Right lobe of liver (tissue), 6 donors: ENCODE measurements at places on chromosomes 1 and 21.

DNA sequence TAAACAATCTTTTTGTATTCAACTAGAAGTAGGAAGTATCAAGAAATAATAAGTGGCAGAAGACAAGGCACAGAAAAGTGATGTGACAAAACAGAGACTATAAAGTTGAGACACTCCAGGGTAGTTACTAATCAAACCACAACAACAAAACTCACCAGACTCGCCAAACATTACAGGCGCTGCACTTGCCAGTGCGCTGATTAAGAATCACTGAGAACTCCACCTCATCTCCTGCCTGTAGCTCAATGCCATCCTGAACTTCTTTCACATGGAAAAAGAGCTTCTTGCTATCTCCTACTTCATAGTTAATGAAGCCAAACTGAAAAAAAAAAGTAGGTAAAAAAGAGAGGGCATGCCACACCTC lies 2.8 kb upstream of the NRAS start:
- no peak for DNase-seq

DNA sequence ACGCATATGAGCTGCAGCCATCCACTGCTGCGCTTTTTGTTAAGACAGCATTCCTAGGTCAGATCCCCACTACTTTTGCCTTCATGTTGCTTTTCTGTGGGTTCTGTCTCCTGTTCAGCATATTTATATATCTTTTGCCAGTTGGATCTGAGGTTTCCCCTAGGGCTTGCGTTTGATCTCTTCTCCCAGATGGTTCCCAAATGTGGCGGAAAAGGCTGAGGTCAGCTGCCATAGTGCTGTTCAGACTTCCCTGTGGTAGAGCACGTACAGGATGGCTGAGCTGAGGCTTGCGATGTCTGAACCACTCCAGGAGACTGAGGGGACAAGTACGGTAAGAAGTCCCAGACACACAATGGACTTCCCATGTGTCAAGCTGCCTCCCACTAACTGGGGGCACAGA lies 39.8 kb downstream of the COL6A1 start:
- DNase-seq, result no peak

DNA sequence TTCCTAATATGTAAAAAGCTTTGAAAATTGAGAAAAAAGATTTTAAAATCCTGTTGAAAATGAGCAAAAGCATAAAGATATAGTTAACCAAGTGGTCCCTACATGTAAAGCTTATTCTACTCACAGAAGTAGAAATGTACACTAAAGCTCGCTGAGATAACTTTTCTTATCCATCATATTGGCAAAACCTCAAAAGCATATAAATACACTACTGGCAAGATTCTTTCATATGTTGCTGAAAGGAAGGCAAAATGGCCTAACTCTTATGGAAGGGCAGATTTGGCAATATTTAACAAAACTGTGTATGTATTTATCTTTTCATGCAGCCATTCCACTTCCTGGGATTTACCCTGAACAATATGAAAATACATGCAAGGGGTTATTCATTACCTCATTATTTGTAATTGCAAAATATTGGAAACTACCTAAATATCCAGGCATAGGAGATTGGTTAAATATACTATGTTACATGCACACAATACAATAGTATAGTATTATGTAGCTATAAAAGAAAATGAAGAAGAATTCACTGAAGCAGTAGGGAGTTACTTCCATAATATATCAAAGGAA lies 43.2 kb upstream of the LYPLAL1 start:
- DNase-seq, result no peak

DNA sequence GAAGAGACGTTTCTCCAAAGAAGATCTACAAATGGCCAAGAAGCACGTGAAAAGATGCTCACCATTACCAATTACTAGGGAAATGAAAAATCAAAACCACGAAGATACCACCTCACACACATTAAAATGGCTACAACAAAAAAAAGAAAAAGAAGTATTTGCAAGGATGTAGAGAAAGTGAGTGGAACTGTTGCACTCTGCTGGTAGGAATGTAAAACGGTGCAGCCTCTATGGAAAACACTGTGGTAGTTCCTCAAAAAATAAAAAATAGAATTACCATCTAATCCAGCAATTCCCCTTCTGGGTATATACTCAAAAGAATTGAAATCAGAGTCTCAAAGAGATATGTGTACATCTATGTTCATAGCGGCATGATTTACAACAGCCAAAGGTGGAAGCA lies 115.4 kb upstream of the EDN2 start:
- no peak for DNase-seq

GRCh38 chr1:31775210-31775999 lies 11.3 kb upstream of the ADGRB2 start:
- DNase-seq, result no peak

DNA sequence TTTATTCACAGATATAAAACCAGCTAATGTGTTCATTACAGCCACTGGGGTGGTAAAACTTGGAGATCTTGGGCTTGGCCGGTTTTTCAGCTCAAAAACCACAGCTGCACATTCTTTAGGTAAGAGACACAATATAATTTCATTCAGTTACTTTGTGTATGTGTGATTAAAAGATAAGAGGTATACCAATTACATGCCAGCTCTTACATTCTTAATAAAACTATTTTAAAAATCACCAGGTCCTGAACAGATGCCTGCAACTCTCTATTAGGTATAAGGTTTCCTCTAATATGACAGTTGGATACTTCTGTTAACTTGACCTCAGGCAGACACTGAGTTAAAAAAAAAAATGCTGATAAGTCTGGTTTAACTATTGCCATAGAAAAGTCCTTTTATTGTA lies 122.1 kb downstream of the NEK7 start:
- DNase-seq, result no peak

- DNase-seq, result peak; percentile 14
These were observed 41.7 kb upstream of the SLC19A1 start for GRCh38 chr21:45583831-45584509.

- DNase-seq, result no peak
These were observed 43.2 kb downstream of the LRRC71 start for GRCh38 chr1:156963621-156964020.

DNA sequence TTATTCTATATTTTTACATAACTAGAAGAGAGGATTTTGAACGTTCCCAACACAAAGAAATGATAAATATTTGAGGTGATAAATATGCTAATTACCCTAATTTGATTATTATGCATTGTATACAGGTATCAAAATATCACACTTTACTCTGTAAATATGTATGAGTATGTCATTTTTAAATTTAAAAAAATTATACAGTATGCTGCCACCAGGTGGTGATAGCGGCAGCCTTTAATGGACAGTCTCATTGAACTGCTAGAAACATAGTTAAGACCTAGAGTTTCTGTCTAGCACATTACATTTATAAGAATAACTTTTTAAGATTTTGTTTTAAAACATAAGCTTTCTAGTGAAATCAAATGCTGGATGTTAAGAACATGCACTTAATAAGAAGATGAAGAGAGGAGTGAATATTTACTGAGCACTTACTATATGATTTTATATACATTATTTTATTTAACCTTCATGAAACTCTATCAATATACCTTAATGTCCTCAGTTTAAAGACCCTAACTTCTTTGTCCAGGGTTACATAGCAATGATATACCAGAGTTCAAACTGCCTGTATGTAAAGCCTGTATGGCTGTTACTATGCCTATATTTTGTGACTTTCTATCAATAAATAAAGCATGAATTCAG lies 207.1 kb downstream of the NUF2 start:
- DNase-seq, result no peak
